ENCODE measurements at places on chromosomes 13 and 19.
A peak's percentile ranks its signal among the peaks of the same experiment; 100 is the strongest.

DNA sequence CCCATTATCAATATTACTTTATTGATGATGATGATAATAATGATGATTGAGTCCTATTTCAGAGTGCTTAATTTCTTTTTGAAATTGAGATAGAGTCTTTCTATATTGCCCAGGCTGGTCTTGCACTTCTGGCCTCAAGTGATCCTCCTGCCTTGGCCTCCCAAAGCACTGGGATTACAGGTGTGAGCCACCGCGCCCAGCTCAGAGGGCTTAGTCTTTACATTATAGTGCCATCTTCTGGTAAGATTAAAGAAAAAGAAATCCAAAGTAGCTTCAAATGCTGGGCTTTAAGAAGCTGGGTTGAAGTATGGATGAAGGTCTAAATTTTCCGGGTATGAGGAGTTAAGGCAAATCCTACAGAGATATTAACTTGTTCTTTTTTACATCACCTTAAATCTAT is 3.4 kb upstream of the ZNF333 start:
- DNase-seq = peak; percentile 3

DNA sequence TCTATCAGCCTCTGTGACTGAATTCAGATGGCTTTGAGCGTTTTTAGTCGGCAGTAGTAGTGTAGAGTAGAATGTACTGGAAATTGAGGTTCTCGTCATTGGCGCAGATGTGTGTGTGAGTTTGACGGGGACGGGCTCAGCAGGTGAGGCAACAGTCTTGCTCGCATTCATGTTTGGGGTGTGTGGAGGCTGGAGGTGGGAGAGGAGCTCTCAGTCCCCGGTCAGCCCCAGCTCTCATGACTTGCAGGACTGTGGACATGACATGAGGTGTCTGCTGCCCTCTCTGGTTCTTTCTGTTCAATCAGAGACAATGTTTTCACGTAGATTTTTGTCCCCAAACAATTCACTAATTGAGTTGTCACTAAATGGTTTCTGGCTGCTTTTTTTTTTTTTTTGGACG is 57.2 kb downstream of the ING1 start:
- no peak for DNase-seq

DNA sequence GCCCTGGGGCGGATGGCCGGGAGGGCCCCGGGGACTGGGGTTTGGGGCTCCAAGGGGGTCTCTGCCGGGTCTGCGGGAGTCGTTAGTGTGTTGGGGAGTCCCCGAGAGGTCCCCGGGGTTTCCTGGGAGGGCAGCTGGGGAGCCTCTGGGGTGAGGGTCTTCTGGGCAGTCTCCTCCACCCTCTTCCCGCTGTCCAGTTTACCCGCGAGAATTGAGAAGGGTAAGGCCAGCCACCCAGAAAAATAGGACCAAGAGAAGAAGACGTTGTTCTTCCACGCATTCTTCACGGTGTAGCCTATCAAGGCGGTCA is 1.0 kb upstream of the ETFB start:
- no peak for DNase-seq

- no peak for DNase-seq
Measured at GRCh38 chr13:71935166-71935840, 68.3 kb upstream of the DACH1 start.

- peak; percentile 30 for DNase-seq
Measured at GRCh38 chr13:36343766-36344165, 2.4 kb downstream of the SPART start.

DNA sequence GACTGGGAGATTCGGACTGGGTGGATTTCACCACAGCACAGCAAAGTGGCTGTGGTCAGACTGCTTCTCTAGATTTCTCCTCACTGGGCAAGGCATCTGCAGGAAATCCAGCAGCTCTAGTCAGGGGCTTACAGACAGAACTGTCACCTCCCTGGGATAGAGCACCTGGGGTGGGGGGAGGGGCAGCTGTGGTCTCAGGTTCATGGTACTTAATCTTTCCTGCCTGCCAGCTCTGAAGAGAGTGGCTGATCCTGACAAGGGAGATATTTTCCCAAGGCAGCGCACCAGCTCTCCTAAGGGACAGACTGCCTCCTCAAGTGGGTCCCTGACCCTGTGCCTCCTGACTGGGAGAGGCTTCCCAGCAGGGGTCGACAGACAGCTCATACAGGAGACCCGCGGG is 212.8 kb upstream of the KLF12 start:
- DNase-seq = no peak

- no peak for DNase-seq
Measured at GRCh38 chr19:19053508-19054314, 10.1 kb upstream of the SLC25A42 start.

GRCh38 chr13:107138486-107138885 is 570.5 kb upstream of the ARGLU1 start:
- no peak for DNase-seq

DNA sequence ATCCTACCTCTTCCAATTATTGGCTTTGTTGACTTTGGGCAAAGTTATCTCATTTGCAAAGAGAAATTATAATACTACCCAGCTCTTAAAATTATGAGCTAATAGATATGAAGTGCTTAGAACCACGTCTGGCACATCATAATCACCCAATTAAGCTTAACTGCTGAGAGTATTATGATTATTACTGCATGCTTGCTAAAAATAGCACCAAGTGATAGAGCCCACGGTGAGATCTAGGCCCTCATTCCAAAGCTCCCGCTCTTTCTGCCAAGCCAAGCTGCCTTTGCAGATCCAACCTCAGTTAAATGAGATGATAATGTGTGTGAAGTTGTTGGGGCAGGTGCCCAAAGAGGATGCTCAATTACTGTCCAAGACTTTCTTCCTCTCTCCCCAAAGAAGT is 6.5 kb upstream of the EDDM13 start:
- DNase-seq = no peak

- no peak for DNase-seq
Measured at GRCh38 chr13:56352901-56353300, 787.8 kb upstream of the PRR20A start.

DNA sequence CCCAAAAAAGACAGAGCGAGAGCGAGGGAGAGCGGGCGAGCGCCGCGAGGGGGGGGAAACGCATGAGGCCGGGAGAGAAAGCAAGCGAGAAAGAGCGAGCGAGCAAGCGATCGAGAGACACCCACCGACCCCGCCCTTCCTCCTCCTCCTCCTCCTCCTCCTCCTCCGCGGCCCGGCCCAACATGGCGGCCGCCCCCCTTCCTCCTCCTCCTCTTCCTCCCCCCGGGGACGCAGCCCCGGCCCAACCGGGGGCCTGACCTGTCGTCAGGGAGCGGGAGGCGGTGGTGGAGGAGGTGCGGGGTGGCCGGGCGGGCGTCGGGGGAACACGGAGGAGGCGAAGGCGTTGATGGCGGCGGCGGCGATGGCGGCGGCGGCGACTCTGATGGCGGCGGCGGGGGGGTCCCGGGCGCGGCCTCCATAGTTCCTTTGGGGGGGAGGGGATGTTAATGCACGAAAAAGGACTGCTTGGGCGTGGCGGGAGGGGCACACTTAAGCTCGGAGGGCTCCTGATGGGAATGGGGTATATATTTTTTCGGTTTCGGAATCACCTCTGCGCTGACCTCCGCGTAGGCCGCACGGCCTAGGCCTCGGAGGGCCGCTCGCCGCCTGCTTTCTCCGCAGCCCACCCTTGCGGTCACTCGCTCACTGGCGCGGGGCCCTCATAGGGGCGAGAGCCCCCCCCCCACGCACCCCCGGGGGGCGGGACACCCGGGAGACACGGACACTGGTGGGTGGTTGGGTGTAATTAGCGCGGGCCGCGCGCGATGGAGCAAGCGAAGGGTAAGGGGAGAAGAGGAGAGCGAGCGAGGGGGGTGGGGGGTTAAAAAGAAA is 1.2 kb downstream of the ZC3H4 start:
- DNase-seq = peak; percentile 71

- peak; percentile 22 for DNase-seq
Measured at GRCh38 chr13:78595495-78596398, 7.6 kb downstream of the POU4F1 start.

DNA sequence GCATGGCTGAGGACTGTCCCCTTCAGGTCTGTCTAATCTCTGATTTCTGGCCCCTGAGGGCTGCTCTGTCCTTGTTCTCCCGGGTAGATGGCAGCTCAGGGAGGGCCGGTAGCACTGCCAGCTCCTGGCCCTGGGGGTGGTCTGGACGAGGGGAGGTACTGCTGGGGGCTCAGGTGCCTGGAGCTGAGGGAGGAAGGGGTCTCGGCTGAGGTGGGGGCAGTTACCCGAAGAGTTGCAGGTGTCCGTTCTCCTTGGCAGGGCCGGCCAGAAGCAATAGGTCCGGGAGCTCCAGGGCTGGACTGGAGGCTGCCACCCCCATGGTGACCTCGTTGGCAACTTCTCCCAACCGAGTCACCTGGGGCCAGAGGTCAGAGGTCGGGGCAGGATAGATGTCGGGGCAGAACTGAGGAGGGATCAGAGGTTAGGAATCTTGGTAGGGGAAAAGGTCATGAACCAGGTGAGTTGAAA is 1.2 kb upstream of the EMC10 start:
- DNase-seq = no peak

DNA sequence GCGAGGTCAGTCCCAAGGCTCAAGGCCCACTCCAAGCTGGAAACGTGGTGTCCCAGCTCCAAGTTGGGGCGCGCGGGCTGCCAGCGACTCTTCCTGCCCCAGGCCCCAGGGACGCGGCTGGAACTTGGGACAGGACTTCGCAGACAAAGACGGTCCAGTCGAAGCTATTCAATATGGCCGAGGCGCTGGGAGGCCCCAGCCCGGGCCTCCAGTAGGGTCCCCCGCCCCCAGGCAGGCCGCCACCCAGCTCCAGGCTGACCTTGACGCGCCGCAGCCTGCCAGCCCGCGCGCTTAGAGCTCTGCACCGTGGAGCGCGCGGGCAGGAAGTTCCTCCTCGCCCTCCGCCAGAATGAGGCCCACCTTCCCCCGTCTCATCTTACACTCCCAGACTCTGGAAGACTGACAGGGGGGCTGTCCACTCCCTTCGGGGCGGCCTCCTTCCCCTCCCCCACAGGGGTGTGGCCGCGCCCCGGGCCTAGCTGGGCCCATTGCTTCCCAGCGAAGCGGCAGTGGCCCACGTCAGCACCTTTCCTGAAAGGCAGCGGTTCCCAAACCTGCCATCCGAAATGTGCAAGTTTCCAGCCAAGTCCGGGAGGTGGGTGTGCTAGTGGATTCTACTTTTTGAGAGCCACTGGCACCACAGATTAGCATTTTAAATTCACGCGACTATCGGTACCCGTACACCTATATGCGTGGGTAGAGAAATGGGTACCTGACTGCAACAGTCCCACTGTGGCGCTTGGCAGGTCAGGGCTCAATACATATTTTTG is at the start of gene CCDC8:
Gene CCDC8, minus strand, starts transcription at position 303 of the 770 bp plus-strand sequence. CDS start 754 bp downstream, outside the sequence.
- DNase-seq = peak; percentile 59

GRCh38 chr13:111625526-111626315 is 305.3 kb downstream of the TEX29 start:
- DNase-seq = peak; percentile 62

DNA sequence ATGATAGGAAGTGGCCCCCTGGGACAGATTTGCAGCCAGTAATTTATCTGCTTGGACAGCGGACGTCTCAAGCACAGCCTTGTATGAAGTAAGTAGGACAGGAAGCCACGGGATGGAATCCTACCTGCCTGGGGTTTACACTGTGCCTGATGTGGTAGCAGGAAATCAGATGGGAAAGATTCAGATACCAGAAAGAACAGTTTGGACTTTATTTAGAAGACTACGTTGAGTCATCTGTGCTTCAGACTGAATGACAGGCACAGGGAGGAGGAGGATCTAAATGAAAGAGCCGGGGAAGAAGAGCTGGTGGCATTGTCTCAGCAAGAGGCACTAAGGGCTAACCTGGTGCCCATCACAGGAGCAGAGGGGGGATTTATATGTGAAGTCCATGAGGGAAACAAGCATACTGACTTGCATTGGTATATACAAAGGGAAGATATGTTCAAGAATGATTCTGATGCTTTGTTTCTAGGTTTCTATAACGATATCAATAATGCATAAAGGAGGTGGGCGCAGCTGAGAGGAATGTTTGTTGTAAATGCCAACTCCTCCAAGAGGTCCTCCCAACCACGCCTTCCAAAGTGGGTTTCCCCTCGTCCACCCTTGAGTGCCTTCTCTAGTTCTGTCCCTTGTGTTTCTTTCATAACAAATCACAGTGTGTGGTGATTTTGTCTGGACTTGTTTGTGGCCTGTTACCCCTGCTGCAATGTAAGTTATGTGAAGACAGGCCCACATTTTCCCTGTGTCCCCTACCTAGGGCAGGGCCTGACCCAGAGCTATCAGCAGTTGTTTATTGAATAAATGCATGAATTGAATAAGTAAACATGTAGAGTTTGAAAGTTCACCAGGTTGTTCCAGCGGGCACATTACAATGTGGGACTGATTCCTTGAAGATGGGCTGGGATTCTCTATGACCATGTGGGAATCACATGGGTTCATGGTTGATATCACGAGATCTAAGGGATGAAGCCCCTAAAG is 328.4 kb downstream of the SLC7A1 start:
- no peak for DNase-seq

GRCh38 chr13:71254384-71254783 is 612.6 kb downstream of the DACH1 start:
- DNase-seq = no peak

DNA sequence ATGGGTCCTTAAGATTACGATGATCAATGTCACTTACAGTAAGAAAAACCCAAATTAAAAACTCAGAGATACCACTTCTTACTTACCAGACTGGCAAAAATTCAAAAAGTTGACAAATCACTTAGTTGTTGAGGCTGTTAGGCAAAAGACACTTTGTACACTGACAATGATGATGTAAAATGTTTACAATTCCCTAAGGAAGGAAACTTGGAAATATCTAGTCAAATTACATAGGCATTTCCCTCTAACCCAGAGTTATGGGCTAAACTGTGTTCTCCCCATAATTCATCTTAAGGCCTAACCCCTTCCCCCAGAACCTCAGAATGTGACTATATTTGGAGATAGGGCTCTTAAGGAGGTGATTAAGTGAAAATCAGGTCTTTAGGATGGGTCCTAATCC is 12.0 kb downstream of the TGDS start:
- DNase-seq = no peak

- no peak for DNase-seq
Measured at GRCh38 chr13:110635405-110636002, 20.2 kb downstream of the NAXD start.

- DNase-seq = no peak
Measured at GRCh38 chr13:105785436-105785835, 750.0 kb downstream of the EFNB2 start.

- DNase-seq = peak; percentile 25
Measured at GRCh38 chr19:3062165-3063105, at the start of gene TLE5. TLE5 (minus strand) TSS chr19:3062495; CDS start chr19:3062200, 295 bp downstream.

DNA sequence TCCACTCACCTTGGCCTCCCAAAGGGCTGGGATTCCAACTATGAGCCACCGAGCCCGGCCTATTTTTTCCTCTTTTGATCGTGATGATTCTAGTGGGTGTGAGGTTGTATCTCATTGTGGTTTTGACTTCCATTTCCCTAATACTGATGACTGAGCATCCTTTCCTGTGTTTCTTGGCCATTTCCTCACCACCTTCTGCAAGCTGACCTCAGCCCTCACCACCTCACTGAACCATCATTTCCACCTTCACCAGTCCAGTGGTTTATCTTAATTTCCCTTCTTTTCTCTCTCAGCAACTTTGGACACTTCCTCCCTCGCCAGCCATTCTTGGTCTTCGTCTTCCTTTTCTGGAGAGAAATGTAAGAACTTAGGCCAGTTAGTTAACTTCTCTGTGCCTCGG is 13.0 kb upstream of the BICRA start:
- no peak for DNase-seq

GRCh38 chr19:19600793-19601330 is 17.6 kb downstream of the PBX4 start:
- no peak for DNase-seq

Data from DMS79 treated with DMSO at 0.1 percent for 48 hours (cell line).